ENCODE measurements at places on chromosomes 13 and 19.

DNA sequence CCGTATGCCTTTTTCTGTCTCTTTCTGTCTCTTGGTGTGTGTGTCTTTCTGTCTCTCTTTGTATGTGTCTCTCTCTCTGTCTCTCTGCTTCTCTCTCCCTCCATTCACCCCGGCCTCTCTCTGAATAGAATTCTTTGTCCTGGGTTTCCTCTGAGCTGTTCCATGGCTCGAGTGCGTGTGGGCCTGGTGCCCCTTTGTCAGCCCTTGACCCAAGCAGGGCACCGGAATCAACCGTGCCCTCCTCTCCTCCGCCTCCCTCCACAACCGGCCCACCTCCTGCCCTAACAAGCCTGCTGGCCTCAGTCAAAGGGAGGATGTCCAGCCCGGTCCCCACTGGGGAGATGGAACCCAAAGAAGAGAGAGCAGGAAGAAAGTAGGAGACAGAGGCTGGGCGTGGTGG lies 3.2 kb downstream of the AXL start:
- DNase-seq, result no peak

- no peak for DNase-seq
These were observed 19.8 kb upstream of the SPART start for GRCh38 chr13:36366031-36366430.

GRCh38 chr19:23509686-23510450 lies 114.6 kb upstream of the ZNF91 start:
- DNase-seq, result no peak

DNA sequence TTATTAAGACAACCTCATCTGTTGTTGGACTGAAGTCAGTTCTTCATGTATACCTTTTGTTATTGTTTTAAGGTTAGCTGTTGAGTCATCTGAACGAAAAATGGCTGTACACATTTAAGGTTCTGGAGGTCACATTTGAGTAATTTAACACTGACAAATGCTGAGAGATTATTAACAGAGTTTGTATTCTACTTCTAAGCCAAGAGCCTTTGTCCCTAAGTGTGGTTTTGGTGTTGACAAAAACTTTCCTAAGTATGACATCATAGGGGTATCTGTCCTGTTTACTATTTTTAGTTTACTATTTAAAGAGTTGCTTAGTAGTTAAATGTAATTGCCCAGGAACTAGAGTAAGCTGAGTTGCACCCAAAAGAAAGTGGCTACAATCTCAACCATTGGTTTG lies 71.9 kb downstream of the CDK8 start:
- no peak for DNase-seq

GRCh38 chr13:107941345-107942029 lies 273.8 kb downstream of the LIG4 start:
- DNase-seq, result no peak

GRCh38 chr13:110359840-110360301 lies 52.8 kb downstream of the COL4A2 start:
- peak; percentile 45 for DNase-seq

DNA sequence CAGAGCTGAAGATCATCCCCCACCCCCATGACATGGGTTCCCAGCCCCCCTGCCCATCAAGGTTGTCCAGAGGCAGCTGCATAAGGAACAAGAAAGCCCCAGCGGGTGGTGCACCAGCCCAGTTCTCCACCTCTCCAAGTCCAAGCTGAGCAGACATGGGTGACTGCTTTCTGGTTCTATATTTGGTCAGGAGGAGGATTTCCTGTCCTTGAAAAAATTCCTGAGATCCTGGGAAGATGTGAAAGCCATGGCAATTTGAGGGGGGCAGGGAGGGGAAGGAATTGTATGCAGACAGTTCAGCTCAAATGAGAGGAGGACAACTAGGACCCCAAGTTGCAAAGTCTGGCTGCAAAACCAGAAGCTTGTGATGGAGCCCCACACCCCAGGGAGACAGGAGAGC lies 55.4 kb upstream of the ADGRE5 start:
- no peak for DNase-seq

DNA sequence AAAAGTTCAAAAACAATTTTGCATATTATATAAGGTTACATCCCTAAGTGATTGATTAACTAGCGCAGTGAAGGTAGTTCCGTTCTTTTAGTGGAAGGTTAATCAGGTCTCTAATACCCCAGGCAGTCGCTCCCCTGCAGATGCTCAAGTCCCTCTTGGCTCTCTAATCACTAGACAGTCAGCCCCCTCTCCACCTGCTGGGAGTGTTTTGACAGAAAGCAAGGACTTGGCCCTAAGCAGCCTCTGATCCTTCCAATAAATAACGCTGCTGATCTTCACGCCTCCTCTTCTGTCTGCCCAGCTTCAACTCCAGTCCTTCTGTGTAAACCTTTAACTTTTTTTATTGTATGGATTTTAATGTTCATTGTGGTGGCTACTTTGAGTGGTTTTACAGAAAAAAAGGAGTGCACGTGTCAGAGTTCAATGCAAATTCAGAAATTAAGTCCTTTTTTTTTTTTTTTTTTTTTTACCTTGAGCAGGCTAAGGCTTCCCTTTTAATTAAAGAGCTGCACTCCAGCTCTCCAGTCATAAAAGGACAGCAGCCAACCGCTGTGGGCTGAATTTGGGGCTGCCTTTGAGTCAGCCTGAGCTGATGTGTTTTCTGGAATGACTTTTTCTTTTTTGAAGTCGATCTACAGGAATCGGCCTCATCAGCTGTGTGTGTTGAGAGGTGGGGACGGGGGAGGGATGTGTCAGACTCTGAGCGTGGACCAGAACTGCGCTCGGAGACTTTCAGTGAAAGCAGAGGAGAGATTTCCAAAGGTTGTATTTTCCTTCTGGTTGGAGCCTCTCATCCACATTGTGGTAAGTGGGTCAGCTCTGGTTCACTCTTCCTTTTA lies 33.8 kb upstream of the MYO16 start:
- no peak for DNase-seq

DNA sequence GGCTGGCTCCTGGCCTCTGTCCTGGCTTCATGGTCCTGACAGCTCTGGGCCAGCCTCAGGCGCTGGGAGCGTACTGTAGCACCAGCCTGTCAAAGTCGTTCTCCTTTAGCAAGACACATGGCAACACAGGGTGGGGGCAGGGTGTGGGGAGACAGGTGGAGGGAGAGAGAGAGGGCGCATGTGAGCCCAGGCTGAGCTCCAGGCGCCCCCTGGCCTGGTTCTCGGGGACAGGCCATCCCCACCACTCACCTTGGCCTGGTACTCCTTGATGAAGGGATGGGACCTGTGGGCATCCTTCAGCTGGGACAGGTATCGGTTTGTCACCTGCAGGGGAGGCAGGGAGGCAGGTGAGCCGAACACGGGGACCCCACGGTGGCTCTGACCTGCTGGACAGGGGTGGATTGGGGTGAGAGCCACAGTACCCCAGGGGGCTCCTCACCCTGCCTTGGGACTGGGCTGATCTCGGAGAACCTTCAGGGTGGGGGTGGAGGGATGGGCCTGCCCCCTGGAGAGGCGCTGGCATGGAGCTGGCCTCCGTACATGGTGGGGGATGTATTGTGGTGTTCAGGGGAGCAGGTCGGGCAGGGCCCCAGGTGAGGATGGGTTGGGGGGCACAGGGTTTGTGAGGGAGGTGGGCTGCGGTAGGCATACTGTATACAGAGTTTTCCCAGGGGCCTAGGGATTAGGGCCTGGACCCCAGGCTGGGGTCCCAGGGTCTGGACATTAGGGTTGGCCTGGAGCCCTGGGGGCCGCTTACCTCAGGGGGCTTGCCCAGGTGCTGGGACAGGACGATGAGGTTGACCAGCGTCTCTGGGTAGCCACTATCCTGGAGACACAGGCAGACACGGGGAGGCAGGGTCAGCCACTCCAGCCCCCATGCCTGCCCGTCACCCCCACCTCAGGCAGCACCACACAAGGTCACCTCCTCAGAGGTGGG lies 3.9 kb upstream of the CERS1 start:
- DNase-seq, result no peak

DNA sequence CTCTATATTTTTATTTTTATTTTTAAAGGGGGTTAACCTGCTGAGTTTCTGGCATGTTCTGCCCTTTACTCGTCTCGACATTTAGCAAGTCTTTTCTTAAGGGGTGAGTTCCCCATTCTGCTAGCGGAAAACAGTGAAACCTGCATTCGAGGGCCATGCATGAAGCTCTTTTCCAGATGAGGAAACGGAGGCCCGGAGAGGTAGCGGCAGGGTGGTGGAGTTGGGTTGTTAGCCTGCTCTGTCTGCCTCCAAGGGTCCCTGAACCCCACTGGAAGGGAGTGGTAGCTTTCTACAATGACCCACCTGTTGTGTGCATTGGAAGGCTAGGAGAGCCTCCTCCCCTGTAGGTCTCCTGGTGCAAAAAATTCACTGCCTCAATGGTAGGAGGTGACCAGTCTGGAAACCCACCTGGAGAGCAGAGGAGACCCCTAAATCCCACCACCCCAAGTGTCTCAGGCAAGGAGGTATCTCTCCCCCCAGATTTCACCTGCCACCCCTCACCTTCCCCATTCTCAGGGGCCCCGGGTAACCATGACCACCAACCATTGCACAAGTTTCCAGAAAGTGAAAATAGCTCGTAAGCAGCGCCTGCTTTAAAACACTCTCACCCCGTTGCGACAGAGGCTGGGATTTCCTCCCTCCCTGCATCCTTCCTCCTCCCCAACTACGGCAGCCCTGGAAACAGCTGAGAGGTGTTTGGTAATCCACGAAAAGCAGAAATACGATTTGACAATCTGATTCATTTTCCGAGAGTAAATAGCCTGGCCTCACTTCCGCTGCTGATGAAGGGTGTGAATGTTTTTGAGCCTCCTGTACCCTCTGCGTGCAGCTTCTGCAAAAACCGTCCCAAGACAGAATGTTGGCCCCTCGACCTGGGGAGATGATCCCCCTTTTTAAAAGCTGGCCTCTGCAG lies 3.5 kb downstream of the KLF2 start:
- peak; percentile 99 for DNase-seq

DNA sequence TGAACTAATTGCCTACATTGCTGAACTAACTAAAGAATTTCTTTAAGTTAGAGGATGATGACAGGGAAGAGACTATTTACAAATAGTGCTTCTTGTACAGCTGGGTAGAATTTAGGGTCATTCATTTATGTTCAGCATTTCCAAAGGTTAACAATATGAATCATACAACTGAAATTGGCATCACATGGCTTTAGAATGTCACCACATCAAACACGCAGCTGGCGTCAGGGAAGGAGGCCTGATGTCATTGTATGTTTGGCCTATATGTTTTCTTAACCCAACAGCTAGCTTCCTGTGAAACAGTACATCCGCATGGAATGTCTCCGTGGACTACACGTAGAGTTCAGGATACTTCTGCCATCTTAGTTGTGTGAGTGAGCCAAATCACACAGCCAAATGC lies 99.0 kb upstream of the TNFSF11 start:
- no peak for DNase-seq

DNA sequence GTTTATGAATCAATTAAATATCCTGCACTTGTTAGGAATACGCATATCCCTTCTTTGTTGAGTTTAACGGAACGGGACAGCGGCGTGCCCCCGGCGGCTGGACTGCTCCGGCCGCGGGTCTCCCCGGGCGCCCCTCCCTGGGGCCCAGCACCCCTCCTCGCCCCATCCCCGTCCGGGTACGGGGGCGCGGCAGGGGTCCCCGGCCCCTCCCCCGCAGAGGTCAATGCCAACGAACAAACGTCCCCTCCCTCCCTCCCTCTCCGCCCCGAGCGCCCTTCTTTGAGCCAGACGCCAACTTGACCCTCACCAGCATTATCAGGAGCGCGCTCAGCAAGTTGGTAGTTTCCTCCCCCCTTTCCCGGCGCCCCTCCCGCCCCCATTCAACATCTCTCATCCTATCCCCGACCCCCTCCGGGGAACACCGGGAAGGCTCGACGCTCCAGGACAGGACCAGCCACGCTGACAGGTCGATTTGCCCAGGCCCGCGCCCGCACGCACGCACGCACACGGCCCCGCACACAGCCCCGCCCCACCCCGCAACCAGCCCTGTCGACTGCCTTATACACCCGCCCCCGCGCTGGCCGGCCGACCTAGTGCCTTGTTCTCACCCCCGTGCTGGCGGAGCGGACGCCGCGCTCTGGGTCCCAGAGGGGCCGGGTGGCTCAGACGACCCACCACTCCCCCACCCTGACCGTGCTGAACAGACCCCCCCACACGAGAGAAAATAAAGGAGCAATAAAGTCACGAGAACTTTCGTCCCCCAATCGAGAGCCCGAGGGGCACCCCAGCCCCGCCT lies 5.0 kb downstream of the LYL1 start:
- DNase-seq, result peak; percentile 71

DNA sequence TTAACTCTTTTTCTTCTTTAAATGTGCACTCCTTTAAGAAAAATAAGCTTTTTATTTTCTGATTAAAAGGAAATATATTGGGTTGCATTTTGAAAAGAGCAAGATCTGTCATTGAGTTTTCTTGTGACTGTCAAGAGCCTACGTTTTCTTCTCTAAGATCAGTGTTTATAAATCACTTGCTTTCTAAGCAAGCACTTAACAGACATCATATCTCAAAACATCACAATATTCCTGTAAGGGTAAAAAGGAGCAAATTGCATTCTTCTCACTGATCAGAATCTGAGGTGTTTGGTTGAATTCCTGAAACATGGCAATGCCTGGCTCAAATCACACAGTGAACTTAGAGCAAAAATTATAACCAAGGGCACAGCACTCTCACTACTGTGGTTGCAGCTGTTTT lies 231.3 kb downstream of the PCDH17 start:
- DNase-seq, result no peak

DNA sequence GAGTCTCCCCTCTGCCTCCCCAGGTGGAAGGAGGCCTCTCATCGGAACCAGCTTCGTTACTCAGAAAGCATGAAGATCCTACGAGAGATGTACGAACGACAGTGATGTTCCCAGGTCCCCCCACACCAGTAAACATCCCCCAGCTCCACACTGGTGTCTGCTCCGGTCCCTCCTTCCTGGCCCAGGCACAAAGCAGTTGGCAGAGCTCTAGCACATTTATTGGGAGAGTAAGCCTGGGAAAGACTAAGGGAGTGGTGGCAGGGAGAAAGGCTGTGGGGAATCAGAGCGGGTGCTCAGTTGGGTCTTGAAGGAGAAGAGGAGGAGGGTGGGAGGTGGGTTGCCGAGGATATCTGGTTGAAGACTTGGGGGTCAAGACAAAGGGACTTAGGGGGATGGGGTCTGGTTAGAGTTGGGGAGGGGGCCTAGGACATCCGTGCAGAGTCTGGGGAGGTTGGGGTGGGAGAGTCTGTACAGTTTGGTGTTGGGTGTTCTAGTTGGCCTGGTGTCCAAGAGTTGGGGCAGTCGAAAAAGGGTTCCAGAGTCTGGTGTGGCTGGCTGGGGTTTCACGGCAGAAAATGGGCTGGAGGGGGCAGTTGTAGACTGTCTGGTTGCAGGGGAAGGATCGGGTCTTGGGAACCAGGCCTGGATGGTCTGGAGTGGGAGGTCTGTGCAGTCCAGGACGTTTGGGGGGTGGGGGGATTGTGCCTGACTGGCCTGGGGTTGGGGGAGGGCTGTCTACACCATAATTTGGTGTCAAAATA lies 2.3 kb downstream of the HSPB6 start:
- no peak for DNase-seq

DNA sequence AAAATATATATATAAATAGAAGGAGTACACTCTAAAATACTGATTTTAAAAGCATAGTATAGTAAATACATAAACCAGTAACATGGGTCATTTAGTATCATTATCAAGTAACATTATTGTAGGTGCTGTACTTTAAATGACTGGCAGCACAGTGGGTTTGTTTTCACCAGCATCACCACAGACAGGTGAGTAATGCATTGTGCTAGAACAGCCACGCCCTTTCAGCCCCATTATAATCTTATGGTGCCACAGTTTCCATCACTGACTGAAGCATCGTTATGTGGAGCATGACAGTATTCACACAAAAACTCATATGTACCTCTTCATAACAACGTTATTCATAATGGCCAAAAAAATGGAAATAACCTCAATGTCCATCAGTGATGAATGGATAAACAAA lies 88.3 kb downstream of the DHRS12 start:
- DNase-seq, result no peak

- DNase-seq, result peak; percentile 36
These were observed 6.6 kb downstream of the SLITRK5 start for GRCh38 chr13:87677496-87678371.
